K562 (cell line): ENCODE measurements at places on chromosomes 3 and 15. TPM values are rescaled to one million over a fixed set of nuclear protein-coding genes. Genes with fewer than 3 reads are reported as not detected.

TRH gene
- not detected in 2 replicates for polyA plus RNA-seq

DNA sequence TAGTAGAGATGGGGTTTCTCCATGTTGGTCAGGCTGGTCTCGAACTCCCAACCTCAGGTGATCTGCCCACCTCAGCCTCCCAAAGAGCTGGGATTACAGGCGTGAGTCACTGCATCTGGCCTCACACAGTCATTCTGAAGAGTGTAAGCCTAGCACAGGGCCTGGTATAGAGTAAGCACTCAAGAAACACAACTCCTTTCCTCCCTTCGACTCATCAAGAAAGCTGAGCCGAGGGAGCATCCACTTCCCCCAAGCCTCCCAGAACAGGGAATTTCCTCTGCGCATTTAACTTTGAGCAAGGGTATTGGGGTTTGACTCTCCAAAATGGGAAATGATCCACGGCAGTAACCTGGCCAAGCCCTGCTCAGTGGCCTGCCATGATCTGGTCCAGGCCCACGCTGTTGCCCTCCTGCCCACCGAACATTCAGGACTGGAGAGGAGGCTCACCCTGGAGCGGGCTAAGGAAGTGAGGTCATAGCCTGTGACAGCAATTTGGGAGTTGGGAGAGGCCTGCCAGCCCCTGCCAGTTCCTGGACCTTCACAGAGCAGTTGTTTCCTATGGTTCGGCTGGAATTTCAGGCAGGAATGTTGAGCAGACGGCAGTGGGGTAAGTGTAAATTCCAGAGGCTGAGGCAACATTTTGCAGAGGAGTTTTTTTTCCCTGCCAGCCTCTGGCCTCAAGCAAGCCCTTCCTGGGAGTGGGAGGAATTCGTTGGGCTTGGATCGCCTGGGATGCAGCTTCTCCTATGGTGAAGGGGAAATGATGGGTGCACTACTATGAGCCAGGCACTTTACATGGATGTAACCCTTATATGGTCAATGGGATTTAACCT lies 21.2 kb upstream of the SMAD3 start:
- no peaks in the 10 kb centered on the region for H3K36me3 ChIP-seq
- peaks cover 30% of the 10 kb centered on the region for H3K4me1 ChIP-seq
- H3K27ac ChIP-seq, result no peak overlapping the region
- H3K4me3 ChIP-seq, result no peak overlapping the region
- DNase-seq, result no peak

DNA sequence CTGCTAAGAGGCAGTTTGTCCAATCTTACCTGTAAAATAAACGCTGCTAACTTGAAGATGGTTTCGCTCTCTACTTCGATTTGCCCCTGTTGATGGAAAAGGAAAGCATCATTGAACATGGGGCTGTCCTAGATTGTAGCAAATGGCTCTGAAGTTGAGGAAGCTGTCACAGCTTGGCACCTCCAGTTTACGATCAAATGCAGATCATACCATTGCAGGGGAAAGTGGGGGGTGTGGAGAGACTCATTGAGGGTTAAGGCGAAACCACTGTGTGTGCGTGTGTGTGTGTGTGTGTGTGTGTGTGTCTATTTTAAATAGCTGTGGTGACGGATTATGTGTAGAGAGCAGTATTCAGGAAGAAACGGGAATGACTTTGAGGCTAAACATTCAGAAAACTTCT lies 127.6 kb upstream of the LMOD3 start:
- H3K4me3 ChIP-seq, result no peak overlapping the region
- H3K27ac ChIP-seq, result no peak overlapping the region
- H3K27me3 ChIP-seq, result peaks cover 2% of the 10 kb centered on the region; the same call in 2 of the 3 replicates
- no peaks in the 10 kb centered on the region for H3K4me1 ChIP-seq
- DNase-seq, result peak; percentile 1
- H3K36me3 ChIP-seq, result no peaks in the 10 kb centered on the region

- H3K4me1 ChIP-seq, result no peaks in the 10 kb centered on the region; the same call in 1 of the 2 replicates
- DNase-seq, result no peak
- no peak overlapping the region for H3K27ac ChIP-seq
- no peak overlapping the region for H3K4me3 ChIP-seq
- H3K27me3 ChIP-seq, result no peaks in the 10 kb centered on the region
Observed at GRCh38 chr3:112656043-112656442, 15.1 kb upstream of the CCDC80 start.

- H3K27me3 ChIP-seq, result no peaks in the 10 kb centered on the region
- peaks cover 4% of the 10 kb centered on the region; the same call in 1 of the 3 replicates for H3K4me1 ChIP-seq
- H3K27ac ChIP-seq, result peak overlapping the region; percentile 95
- peaks cover 66% of the 10 kb centered on the region for H3K36me3 ChIP-seq
- peak overlapping the region; percentile 93 for H3K4me3 ChIP-seq
- peak; percentile 24 for DNase-seq
Observed at GRCh38 chr3:150545419-150546225, 674 bp downstream of the SERP1 start.

SKOR1 gene
- 0.11 and 0.23 TPM in 2 replicates for polyA plus RNA-seq

- no peak overlapping the region for H3K27ac ChIP-seq
- no peaks in the 10 kb centered on the region for H3K27me3 ChIP-seq
- no peak overlapping the region for H3K4me3 ChIP-seq
- DNase-seq, result no peak
- no peaks in the 10 kb centered on the region for H3K4me1 ChIP-seq
- H3K36me3 ChIP-seq, result no peaks in the 10 kb centered on the region
Observed at GRCh38 chr3:137641879-137642704, 122.0 kb upstream of the SOX14 start.

FOXB1 gene
- not detected in 2 replicates for polyA plus RNA-seq

DNA sequence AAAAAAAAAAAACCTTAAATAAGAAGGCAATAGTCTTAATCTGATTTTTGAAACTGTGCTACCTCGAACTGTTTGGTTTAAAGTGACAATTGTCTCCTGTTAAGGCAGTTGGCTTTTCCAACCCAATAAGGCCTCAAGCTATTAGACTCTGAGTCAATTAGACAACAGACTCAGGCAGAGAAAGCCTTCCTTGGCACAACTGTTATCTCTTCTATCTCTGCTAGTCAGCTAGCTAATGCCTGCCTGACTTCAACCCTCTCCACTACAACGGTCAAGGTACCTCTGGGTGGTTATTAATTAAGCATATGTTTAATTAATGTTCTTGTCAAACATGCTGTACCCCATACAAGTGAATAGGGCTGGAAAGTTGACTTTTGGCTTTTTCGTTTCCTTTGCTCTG lies 110.2 kb upstream of the NLGN1 start:
- no peak for DNase-seq
- no peaks in the 10 kb centered on the region for H3K27me3 ChIP-seq
- H3K4me1 ChIP-seq, result no peaks in the 10 kb centered on the region
- no peak overlapping the region for H3K4me3 ChIP-seq
- no peak overlapping the region for H3K27ac ChIP-seq

DNA sequence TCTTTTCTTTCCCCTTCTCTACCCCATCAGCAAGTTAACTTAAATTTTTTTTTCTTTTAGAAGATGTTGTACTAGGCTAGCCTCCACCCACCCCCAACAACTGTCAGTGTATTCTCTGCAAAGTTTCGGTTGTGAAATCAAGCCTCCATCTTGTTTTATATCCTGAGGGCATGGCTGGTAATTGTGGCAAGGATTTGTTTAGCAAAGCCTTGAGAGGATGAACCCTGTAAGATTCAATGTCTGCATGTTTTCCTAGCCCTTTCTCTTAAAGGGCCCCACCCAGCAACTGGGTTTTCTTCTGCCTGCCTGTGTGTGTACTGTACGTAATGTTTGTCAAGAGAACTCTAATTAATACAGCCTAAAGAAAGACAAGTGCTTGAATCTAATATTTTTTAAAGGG lies 475.3 kb downstream of the FHIT start:
- H3K27me3 ChIP-seq, result no peaks in the 10 kb centered on the region
- H3K4me3 ChIP-seq, result no peak overlapping the region
- no peak for DNase-seq
- H3K4me1 ChIP-seq, result no peaks in the 10 kb centered on the region
- H3K36me3 ChIP-seq, result no peaks in the 10 kb centered on the region

DNA sequence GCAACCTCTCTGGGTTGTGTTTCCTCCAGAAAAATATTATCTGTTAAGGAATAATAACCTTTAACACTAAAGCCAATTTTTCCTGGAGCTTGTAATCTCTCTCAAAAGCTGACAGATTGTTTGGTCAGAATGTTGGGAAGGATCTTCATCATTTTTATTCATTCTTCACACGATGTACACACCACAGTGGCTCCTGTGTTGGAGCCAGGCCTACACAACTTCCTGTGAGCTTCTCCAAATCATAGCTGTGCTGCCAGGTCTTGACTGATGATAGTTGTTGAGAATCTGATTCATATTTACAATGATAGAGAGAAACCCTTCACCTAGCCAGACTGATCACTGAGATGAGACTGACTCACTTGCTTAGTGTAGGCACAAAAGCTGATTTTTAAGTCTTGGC lies 151.0 kb upstream of the ROBO2 start:
- no peaks in the 10 kb centered on the region for H3K27me3 ChIP-seq
- H3K36me3 ChIP-seq, result no peaks in the 10 kb centered on the region
- no peak for DNase-seq
- no peaks in the 10 kb centered on the region for H3K4me1 ChIP-seq
